Coronary artery (tissue), 2 donors: ENCODE measurements at places on chromosomes 16 and 17.

- no peak for DNase-seq
Observed at GRCh38 chr17:17935321-17936271, 36.6 kb downstream of the TOM1L2 start.

GRCh38 chr16:67184995-67185650 is 1.4 kb upstream of the MATCAP1 start:
- peak; percentile 93 for DNase-seq

DNA sequence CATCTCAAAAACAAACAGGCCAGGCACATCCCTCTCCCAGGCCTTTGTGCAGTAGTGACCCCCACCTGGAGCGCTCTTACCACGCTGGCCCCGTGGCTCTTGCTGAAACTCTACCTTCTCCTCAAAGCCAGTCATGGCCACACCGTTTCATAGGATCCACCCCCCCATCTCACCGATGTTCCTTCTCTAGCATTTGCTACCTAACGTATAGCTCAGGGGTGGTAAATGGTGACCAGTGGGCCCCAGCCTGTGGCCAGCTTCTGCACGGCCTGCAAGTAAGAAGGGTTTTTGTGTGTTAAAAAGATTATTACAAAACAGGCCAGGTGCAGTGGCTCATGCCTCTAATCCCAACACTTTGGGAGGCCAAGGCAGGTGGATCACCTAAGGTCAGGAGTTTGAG is 43.8 kb downstream of the RMI2 start:
- DNase-seq: no peak

DNA sequence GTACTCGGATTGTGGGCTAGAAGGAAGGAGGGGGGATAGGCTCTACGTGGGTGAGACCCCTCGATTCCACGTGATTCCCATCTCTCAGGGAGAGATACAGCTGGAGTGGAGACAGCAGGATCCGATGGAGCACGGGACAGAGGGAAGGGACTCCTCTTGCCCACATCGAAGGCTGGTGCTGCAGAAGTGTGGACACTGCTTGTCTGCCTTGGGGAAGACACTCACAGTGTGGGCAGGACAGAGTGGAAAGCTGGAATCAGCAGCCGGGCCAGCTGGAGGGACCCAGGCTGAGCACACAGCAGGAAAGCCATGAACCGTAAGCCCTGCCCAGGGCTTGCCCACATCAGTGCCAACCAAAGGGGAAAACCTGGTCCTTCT is 42.1 kb upstream of the RPH3AL start:
- no peak for DNase-seq

DNA sequence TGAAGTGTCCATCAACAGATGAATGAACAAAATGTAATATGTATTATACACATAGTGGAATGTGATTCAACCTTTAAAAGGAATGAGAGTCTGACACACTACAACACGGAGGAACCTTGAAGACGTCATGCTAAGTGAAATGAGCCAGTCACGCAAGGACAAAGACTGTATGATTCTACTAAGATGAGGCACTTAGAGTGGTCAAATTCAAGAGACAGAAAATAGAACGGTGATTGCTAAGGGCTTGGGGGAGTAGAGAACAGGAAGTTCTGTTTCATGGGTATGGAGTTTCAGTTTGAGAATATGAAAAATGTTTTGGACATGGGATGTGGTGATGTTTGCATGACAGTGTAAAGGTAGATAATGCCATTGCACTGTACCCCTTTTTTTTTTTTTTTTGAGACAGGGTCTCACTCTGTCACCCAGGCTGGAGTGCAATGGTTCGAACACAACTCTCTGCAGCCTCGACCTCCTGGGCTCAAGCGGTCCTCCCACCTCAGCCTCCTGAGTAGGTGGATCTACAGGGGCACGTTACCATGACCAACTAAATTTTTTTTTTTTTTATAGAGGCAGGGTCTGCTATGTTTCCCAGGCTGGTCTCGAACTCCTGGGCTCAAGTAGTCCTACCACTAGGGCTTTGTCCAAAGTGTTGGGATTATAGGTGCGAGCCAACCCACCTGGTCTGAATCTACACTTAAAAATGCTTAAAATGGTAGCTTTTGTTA is 2.9 kb upstream of the CCDC102A start:
- DNase-seq: peak; percentile 41

GRCh38 chr17:64115043-64115698 is 14.8 kb downstream of the ERN1 start:
- no peak for DNase-seq

- DNase-seq: no peak
Observed at GRCh38 chr17:74768069-74768762, 7.9 kb downstream of the NAT9 start.

DNA sequence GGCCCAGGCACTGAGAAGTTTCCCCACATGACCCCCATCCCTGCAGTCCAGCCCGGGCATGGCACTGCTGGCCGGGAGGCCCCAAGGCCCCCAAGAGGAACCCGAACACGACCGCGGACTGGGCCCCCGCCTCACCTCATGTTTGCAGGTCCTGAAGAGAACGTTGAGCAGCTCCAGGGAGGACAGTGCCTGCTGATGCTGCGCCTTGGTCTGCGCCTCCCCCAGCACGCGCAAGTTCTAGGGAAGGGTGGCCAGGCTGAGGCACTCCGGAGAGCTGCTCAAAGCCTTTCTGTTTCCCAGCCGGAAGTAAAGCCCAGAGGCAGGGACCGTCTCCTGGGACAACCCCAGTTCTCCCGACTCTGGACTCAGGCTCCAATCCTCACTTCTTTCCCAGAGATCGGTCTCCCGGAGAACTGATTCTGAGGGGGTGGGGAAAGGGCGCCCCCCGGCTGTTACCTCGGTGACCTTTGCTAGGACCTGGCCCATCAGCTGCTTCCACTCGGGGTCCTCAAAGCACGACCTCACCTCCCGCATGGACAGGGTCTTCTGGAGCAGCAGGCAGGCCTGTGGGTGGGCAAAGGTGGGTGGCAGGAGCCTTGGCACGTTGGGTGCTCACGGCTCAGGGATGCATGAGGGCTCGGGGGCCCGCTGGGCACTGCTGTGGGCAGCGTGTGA is 13.7 kb downstream of the MYBBP1A start:
- DNase-seq: no peak

GRCh38 chr17:66580184-66580955 is 254.5 kb upstream of the CACNG5 start:
- DNase-seq: peak; percentile 88

DNA sequence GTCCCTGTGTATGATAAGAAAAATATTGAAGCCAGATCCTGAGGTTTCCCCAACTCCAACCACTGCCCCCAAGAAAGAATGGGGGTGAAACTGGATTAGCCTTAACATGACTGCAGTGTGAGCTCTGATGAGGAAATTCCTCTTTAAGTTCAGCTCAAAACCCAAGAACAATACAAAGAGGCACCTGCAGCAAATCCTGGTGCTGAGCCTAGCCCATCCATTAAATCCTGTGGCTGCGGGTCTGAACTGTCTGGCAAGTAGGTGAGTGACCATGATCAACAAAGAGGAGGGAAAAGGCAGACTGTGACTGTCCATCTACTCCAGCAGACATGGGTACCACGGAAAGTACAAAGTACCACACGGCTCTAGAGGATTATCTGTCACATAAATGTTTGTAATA is 64.2 kb downstream of the CREBBP start:
- DNase-seq: no peak

GRCh38 chr16:88472637-88473205 is 19.6 kb downstream of the ZFPM1 start:
- DNase-seq: no peak

DNA sequence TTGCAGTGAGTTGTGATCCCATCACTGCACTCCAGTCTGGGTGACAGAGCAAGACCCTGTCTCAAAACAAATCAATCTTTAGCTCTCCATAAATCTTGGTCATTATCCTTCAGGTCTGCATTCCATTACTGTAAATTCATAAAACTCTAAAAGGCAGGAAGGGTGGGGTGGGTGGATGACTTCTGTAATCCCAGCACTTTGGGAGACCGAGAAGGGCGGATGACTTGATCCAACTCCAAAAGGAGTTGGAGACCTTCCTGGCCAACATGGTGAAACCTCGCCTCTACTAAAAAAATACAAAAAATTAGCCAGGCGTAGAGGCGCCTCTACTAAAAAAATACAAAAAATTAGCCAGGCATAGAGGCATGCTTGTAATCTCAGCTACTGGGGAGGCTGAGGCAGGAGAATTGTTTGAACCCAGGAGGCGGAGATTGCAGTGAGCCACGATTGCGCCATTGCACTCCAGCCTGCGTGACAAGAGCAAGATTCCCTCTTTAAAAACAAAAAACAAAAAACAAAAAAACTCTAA is 2.2 kb upstream of the UBE2Z start:
- no peak for DNase-seq

- DNase-seq: no peak
Observed at GRCh38 chr16:61890386-61890785, 145.9 kb downstream of the CDH8 start.

DNA sequence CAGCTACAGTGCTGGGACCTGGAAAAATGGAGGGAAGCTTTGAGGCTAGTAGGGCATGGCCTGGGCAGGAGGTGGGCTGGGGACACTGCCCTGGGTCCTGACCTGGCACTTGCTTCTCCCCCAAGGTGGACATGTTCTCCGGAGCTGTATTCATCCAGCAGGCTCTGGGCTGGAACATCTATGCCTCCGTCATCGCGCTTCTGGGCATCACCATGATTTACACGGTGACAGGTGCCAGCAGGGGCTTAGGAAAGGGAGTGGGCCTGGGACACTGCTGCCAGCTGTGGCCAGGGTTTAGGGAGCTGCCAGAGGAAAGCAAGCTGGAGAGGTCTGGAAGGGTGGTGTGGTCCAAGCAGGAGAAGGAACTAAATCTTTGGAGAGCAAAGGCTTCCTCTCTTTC is 3.1 kb downstream of the SLC5A2 start:
- no peak for DNase-seq

GRCh38 chr17:46046957-46047356 is 47.9 kb downstream of the STH start:
- DNase-seq: no peak

GRCh38 chr17:11561281-11561680 is 37.0 kb upstream of the DNAH9 start:
- DNase-seq: no peak

DNA sequence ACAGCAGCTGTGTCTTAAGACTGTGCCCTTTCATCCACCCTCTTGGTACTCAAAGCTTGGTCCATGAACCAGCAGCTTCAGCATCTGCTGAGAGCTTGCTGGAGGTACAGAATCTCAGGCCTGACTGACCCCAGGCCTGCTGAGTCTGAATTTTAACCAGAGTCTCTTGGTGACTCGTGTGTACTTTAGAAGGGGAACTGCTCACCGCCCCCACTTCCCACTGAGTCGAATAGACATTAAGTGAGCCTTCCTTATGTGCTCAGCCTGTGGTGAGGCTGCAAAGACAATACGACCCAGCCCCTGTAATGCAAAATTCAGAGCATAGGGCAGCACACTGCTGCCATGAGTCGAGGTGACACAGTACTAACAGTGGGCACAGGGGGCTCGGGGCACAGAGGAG is 662.8 kb downstream of the WWOX start:
- no peak for DNase-seq

DNA sequence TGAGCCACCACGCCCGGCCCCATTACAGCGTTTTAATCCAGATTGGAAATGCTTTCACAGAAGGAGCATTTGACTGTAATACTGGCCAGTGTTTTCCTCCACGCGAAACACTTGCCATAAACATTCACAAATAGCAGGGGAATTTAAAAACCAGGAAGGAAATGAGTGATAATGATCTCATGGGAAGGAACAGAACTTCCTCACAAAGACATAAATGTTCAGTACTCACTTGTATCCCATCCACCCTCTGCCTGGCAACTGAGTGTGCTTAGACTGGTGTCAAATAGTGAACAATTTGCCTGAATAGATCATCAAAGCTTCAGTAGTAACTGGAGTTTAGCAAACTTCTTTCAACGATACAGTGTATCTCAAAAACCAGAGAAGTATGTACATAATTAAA is 54.1 kb downstream of the PSMD12 start:
- no peak for DNase-seq

DNA sequence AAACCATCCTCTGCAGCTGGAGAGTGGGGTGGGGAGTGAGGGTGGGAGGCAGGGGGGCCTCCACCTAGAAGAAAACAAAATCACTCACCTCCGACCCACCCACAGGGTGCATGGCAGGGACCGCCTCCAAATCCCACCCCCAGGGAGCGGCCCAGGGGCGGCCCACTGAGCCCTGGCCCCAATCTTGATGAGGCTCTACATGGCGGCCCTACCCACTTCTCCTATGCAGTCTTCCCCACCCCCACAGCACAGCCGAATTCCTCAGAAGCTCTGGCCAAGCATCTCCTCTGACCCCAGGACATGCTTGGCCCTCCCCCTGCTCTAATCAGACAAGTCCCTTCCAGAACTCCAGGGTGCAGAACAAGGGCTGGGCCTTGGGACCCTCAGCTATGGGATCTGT is 18.2 kb upstream of the FASN start:
- DNase-seq: no peak

- no peak for DNase-seq
Observed at GRCh38 chr17:83145831-83146230, 66.4 kb downstream of the METRNL start.

DNA sequence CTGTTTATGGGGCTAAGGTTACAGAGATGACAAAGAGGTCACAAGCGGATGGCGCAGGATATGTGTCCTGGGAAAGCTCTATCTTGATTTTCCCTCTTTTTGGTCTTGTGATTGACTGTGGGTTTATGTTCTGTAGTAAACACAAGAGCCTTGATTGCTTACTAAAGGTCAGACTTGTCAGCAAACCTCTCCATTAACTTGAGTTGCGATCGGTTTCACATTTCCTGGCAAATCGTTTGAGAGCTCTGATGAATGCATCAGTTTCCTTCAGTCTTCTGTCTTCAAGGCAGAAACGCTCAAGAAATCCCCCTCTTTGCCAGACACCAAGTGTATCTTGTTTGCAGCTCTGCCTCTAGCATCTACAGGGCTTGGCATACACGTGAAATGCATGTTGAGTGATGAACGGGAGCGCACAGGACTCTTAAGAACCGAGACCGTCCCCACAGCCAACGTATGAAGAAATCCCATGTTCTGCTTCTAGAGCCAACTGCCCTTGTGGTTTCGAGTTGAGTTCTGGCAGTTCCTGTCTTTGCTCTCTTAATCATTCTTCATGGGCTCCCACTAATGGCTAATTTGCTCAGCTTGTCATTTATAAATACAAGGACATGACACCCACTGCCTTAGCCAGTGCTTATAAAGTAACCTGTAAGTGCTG is 143.3 kb downstream of the PITPNC1 start:
- no peak for DNase-seq

DNA sequence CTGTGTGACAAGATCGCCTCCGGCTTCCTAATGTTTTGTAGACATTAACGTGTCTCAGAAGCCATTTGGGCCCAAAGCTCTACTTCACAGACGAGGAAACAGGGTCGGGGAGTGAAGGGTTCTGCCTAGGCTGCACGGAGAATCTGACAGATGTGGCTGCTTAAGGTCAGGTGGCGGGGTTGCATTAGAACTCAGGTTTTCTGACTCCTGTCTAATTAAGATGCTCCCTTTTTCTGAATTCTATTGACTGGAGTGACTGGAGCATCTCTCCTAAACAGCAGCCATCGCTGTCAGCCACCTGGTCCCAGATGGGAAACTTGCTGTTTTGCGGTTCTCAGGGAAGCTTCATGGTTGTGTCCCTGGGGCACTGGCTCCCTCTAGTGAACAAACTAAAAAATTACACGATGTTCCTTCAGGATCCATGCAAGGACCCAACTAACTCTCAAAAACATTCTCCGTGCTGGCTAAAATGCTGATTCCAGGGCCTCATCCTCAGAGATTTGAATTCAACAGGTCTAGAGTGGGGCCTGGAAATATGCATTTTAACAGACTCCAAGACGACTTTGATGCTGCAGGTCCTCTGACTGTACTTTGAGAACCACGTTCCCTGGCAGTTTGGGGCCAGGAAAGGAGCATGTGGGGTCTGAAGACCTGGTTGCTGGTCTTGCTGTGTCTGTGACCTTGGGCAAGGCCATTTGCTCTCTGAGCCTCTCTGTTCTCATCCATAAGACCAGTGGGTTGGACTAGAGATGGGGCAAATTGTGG is 117.4 kb downstream of the IRF8 start:
- peak; percentile 72 for DNase-seq
